Hematopoietic multipotent progenitor cell treated with erythropoietin and hydrocortisone succinate and interleukin-3 and kit ligand, for 8 days (in vitro differentiated cells): ENCODE measurements at places on chromosomes 3 and 15.
A peak's percentile ranks its signal among the peaks of the same experiment; 100 is the strongest.

DNA sequence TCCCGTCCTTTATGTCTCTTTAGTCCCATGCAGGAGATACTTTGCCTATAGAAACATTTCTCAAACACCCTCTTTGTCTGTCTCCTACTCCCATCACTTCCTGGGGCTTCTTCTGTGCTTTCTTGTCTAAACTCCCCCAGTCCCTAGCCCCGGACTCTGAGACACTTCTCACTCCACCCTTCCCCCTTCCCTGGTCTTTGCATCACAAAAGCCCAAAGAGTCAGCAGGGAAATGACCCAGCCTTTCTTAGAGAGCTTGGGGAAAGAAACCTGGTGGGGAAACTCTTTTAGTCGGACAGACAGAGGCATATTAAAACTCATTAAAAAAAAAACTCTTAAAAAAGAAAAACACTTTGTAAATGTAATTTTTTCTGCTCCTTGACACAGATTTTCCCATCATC, 211.2 kb downstream of the TJP1 start:
- DNase-seq: no peak

DNA sequence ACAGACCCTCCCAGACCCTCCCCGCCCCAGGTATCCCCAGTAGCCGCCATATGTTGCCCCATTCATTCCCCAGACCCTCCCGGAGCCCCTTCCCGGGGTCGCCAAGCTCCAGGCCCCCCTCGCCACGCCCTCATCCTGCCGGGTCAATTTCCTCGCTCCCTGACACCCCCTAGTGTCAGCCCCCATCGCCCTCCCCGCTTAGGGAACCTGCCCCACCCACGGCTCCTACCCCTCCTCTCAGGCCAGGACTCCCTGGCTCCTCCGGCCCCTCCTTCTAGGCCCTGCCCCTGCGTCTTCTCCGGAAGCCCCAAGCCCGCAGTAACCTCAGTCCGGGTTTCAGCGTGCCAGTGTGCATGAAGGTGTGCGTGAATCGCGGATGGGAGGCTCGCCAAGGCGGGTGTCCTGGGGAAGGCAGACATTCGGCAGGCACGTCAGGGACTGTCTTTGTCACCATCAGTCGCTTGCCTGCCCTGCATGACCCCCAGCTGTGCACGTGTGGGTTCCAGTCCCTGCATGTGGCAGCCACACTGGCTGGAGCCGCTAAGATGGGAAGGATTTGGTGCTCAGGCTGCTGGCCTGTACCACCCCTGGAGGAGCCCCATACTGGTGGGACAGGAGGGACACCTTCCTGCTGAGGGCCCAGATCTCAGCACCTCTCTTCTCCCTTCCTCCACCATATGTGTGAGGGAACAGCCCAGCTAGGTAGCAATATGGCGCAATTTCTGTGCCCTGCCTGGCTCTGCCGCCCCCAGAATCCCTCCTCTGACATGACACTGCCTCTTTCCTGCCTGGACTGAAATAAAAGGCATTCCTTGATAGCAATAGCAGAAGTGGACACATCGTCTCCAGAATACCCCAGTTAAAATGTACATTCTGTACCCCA, 693 bp downstream of the DISP2 start:
- DNase-seq: no peak

DNA sequence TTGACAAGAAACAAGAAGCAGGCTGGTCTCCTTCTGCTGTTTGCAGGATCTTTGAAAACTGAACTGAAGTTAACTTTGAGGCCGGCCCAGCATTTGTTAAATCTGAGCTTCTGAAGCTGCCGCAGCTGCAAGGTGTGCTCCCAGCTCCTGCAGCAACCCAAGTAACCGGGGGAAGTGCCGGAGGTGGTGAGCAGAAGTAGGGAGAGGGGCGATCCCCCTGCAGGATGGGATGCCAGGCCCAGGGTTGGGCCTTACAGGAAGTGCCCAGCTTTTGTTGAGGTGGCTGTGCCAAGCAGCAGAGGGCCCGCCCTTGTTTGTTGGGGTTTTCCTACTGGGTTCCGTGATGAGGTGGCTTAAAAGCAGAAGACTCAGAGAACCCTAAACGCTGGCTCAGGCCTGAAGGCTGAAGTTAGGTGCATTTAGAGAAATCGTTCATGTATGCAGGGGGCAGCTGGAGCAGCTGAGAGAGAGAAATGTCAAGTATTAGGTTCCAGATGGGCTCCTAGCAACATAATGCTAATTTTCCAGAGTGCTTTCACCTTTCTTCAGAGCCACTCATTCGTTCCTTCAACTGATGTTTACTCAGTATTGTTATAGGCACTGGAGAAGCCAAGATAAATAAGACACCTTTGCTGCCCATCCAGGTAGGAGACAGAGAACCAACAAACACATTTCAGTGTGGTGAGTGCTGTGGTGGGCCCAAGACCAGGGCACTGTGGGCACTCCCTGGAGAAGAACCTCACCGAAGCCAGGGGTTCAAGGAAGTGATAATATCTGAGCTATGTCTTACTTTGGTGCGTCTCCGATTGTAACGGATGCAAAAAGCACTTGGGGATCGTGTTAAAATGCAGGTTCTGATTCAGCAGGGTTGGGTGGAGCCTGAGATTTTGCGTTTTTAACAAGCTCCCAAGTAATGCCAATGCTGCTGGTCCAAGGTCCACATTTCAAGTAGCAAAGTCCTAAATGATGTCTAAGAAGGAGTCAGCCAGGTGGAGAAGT, 42.2 kb upstream of the PLCL2 start:
- DNase-seq: peak; percentile 41

- DNase-seq: no peak
Measured at GRCh38 chr3:98136631-98137030, 6.1 kb downstream of the OR5H1 start.

GRCh38 chr15:47136236-47136635, 581.1 kb upstream of the SEMA6D start:
- no peak for DNase-seq

- no peak for DNase-seq
Measured at GRCh38 chr3:31373681-31374080, 159.0 kb upstream of the STT3B start.

DNA sequence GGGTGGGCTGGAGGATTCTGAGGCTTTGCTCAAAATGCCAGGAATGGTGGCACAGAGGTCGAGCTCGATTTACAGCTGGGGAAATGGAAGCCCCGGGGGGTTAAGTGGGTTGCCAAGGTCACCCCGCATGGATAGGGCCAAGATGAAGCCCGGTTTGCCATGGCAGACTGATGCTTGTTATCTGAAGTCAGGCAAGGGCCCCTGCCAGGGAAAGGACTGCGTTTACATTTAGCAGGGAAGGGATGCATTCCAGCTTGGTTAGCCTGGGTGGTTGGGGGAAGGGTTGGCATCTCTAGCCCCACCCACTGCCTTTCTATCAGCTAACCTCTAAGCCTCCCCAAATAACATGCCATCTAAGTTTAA, 79.0 kb downstream of the RPLP1 start:
- no peak for DNase-seq

GRCh38 chr3:280681-281080, 84.1 kb downstream of the CHL1 start:
- DNase-seq: no peak

GRCh38 chr3:33658991-33659848, 58.8 kb downstream of the CLASP2 start:
- DNase-seq: peak; percentile 62

- peak; percentile 58 for DNase-seq
Measured at GRCh38 chr15:68650901-68651709, 72.3 kb downstream of the CORO2B start.

DNA sequence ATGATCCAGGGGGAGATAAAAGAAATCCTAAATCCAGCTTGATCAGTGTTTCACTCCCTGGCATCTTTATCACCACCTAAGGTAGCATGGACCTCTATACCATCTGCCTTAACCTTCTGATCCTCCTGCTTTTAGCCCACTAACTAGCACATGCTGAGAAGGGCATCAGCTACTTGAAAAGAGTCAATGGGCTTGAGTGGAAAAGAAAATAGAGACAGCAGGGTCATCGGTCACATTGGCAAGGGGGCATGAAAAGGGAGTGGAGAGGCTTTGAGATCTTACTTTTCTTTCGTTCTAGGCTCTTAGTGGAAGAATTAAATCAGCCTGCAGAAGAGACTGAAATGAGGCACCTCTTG, 239 bp upstream of the ZFYVE19 start:
- no peak for DNase-seq

GRCh38 chr3:33001889-33002288, 50.4 kb downstream of the CCR4 start:
- DNase-seq: no peak

DNA sequence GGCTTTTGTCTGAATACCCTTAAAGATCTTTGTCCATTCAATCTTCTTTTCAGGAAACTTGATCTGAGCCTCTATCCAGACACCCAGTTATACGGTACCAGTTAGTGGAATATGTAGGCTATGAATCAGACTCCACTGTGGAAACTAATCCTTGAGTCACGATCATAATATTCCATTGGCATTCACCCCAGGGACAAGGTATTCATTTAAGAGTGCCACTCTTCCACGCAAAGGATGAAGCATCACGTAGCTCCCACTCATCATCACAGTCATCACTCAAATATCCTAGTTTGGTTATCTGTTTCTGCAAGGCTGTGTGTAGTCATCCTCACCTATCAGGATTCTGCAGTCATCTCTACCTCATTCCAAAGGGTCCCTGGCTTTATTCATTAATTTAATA, 85.6 kb downstream of the NEDD4 start:
- no peak for DNase-seq

GRCh38 chr3:9837701-9838582, 5.9 kb downstream of the RPUSD3 start:
- no peak for DNase-seq

GRCh38 chr15:29114221-29115092, 155.2 kb downstream of the NSMCE3 start:
- no peak for DNase-seq

- no peak for DNase-seq
Measured at GRCh38 chr15:39783244-39783820, 691 bp upstream of the FSIP1 start.

DNA sequence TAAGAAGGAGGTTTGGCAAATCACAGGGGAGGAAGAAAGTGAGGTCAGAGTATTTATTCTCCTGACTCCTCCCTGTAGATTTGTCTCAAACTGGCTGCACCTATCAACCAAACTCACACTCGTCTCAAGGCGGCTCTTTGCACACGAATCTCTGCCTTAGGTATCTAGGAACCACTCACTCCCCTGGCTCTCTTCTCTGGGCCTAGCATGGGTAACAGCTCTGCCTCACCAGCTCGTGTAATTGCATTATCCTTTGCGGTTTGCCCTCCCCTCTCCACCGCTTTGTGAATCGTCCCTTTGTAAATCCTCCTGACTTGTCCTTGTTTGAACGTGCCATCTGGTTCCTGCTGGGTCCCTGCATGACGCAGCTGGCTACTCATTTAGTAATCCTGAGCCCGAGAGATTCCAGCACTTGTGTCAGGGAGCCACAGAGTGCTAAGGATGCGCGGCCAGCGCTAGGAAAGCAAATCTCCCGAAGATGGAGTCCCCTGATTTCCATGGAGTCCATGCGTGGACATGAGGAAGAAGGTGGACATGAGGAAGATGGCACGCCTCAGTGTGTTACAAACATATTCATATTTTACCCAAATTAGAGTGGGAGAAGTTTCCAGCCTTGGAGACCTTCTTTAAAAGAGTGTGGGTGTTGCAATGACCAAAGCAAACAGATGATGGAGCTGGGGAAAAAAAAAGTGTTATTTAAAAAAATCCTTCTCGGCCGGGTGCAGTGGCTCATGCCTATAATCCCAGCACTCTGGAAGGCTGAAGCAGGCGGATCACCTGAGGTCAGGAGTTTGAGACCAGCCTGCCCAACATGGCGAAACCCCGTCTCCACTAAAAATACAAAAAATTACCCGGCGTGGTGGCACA, 26.7 kb downstream of the NRROS start:
- DNase-seq: no peak

DNA sequence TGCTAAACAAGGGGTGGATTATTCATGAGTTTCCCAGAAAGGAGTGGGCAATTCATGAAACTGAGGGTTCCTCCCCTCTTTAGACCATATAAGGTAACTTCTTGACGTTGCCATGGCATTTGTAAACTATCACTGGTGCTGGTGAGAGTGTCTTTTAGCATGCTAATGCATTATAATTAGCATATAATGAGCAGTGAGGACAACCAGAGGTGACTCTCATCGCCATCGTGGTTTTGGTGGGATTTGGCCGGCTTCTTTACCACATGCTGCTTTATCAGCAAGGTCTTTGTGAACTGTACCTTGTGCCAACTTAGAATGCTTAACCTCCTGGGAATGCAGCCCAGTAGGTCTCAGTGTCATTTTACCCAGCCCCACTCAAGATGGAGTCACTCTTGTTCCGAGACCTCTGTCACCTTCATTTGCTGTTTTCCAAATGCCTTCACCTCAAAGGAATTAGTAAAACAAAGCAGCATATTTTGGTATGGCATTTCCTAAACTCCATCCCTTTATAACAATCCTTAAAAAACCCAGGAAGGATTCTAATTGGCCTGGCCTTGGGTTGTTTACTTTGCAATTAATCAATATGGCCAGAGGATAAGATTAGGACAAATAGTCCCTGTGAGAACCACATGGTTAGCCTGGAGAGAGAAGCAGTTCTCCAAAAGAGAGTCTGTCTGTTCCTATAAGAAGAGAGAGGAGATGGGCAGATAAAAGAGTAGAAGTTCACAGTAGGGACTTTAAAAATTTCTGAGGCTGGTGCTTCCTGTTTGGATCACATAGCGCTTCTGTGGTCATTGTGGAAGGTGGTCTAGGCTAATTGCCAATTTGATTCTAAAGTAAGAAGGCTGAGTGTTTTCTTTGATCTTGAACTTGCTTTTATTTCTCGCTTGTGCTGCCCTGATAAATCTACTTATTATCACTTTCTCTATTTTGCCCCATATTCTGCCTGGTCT, 155.2 kb upstream of the EOMES start:
- no peak for DNase-seq

DNA sequence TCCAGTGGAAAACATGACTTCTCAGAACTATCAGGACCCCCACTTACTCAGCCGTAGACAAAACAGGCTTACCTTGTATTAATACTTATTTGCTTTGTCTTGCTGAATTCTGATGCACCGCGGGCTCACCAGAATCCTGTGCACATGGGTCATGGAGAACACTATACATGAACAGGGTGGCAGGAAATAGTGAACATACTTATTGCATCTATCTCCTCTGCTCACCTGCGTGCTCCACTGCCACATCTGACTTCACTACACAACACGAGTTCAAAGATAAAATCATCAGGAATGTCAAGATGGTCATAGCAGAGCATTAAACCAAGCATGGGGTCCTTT, 10.7 kb upstream of the MAPK6 start:
- DNase-seq: no peak

GRCh38 chr3:166526881-166527280, 689.7 kb upstream of the BCHE start:
- no peak for DNase-seq
